Fibroblast of skin of left quadriceps (primary cell): ENCODE measurements at places on chromosomes 11 and 22.

DNA sequence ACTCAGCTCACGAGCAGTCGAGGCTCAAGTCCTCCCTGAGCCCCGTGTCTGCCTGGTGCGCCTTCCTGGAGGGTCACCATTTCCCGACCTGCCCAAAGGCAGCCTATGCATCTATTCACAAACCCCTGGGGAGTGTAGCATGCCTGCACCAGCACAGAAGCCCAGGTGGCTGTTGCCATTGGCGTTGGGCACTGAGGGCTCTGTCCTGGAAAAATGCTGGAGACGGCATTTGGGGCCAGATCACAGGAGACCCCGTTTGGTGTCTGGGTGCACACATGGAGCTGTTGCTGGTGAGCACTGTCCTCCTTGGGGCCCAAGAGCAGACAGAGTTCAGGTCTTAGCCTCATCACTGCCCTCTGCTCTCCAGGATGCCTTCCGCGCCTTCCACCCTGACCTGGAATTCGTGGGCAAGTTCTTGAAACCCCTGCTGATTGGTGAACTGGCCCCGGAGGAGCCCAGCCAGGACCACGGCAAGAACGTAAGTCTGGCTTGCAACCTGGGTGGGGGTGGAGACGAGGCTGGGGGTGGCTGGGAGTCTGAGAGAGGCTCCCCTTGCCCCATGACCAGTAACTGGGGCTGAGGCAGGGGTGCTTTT is 9.4 kb downstream of the FADS2 start:
- no peak for DNase-seq

DNA sequence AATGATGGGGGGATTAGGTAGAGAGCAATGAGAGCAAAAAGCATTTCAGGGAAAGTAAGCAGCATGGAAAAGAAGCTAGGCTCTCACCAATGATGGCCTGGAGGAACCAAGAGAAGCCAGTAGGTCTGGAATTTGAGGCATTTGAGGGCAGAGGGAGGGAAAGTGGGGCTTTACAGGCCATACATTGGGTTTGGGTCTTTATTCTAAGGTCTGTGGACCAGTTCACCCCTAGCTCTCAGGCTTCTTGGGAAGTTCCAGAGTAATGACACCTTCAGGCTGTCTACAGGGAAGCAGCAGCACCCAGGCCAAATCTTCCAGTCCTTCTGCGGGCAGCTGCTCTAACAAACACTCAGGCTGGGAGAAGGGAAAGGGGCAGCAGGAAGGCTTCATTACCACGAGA is 29.4 kb downstream of the ARFGAP2 start:
- DNase-seq, result no peak

DNA sequence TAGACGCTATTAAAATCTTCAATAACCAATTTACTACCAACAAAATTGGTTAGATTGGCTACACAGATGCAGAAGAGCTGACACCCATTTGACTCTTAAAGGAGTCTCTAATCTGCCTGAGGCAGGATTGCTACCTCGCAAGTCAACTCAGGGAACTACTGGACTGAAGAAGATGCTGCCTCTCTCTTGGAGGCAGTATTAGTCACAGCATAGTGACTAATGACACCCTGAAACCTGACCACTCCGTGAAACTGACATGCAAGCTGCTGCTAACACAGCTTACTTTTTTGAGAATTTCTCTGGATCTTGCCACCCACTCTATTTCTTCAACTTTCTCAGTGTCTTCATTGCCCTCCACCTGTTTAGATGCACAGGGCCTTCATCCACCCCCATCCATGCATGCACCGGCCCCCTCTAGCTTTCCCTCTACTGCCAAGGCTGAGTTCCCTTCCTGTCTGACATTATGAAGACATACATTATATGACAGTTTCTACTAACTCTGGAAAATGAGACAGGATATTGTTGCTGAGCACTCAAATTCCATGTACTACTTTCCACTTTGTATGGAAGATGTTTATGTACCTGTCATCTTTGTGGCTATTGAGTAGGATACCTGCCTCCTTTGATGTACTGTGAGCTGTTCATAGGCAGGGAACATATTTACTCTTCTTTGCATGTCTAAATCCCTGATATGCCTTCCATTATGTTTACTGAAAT is 183.2 kb downstream of the MSANTD4 start:
- peak; percentile 9 for DNase-seq

GRCh38 chr11:86873573-86874083 is 73.3 kb downstream of the PRSS23 start:
- DNase-seq, result no peak

DNA sequence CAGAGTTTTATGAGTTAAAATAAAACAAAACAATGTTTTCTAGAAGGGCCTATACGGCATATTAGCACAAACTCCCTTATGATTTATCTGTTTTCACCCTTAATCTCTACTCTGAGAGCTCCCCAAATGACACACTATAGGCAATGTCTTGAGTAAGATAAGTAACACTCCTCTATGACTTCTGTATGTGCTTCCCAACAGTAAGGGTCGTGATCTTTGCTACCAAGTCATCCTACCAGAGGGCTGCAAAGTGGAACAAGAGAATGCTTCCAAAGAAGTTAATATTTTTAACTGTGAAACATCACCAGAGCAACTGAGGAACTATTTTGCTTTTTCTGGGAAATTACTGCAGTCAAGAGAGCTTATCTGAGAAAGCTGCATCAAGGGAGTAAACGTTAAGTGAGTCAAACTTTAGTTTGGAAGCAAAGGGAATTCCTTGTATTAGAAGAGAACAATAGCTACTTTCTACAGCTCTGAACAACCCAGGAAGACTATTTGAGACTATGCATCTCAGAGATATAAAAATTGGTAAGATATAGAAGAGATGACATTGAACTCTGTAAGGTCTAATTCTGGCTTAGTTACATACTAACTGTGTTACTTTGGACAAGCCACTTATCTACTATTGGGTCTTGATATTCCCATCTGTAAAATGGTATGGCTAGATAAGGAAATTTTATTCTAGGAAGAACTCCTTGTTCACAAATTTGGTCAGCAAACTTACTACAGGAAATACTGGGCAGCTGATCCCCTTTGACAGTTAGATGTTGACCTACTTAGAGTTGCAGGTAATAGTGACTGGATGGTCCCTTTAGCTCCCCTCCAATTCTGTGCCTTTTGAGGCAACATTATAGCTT is 43.7 kb upstream of the CCDC34 start:
- no peak for DNase-seq

DNA sequence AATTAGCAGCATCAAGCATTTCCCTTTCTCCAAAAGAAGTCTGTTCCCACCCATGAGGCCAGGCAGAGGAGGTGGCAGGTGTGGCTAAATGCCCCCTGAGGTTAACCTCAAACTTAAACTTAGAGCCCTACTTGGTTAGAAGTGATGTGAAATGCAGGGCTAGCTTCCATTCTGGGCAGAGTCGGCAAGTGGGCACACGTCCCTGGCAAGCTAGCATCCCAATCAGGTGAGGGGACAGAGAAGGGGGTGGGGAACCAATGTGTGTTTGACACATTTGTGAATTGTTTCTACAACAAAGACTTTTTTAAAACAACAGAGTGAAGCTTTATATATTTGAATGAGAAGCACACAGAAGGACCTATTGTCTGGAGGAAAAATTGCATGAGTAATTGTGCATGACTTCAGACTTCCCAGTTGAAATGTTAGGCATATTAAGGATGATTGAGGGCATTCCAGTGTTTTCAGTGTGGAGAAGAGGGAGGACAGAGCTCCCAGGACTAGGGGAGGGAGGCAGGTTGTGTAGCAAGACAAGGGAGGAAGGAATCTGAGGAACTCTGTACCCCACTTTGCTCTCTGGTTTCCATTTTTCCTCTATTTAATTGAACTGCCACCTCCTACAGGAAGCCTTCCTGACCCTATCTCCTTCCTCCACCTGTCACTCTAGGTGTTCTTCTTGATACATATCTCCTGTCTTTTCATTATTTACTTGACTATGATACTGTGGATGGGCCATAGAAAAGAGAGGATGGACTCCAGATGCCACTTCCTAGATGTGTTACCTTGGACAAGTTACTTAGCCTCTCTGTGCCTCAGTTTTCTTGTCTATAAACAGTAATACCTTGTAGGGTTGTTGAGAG is 83.3 kb upstream of the PICALM start:
- peak; percentile 31 for DNase-seq

DNA sequence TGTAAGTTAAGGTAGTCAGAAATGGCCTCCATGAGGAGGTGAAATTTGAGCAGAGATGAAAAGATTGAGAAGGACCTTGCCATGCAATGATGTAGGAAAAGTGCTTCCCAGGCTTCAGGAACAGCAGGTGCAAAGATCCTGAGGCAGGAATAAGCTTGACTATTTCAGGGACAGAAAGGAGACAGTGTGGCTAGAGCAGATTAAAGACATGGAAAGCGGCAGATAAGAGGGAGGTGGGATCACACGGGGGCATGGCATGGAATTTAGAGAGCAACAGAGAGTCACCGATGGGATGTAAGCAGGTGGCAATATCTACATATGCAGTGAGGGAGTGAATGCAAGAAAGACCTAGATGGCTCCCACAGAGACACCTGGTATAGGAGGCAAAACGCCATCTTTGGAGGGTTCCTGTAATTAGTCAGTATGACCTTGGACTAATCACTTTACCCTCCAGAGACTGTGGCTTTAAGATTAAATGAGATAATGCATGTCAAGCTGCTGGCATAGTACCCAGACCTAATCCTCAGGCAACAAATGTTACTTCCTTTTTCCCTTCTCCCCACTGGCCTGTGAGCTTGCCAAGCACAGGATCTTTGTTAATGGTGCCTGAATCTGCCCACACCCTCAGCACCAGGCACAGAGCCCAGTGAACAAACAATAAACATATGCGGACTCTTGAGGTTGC is 24.6 kb upstream of the ACER3 start:
- DNase-seq, result no peak

DNA sequence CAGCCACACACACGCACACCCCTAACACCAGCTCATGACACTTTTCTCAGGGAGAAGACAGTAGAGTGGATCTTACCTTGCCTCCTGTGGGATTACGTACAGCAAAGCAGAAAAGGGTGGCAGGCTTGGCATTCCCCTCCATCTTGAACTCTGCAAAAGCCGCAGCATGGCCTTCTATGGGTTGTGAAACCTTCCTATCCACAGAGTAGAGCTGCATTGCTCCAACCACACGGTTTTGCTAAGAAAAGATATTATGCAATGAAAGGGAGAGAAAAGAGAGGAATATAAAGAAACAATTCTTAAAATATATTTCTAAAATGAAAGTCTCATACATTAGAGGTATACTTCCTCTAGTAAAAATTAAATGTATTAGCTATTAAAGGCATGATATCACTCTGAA is 48.8 kb downstream of the CLTCL1 start:
- DNase-seq, result no peak

GRCh38 chr22:23529166-23530103 is 50.7 kb downstream of the IGLL1 start:
- no peak for DNase-seq

GRCh38 chr22:24421428-24421931 is 5.9 kb upstream of the ADORA2A start:
- DNase-seq, result no peak

DNA sequence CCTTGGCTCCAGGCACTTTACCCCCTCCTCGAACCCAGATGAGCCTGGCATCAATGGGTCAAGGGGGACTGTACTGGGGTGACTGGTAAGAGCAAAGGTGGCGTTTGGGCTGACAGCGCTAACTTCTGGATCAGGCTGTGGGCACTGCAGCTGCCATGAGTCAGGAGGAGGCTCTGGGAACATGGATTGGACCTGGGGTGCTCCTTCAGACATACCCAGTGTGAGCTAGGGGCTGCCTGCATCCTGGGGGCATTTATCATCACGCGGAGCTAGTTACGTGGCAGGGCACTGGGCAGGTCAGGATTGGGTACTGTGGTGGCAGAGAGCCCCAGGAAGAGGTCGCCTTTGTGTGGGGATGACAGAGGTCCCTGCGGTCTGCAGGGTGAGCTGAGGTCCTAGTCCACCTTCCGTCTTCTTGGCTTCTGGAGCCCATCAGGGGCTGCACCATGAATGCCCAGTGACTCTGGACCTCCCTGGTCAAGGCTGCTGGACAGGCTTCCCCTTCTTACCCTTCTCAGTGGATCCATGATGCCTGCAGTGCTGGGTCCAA is 13.1 kb downstream of the GRIK4 start:
- DNase-seq, result no peak

DNA sequence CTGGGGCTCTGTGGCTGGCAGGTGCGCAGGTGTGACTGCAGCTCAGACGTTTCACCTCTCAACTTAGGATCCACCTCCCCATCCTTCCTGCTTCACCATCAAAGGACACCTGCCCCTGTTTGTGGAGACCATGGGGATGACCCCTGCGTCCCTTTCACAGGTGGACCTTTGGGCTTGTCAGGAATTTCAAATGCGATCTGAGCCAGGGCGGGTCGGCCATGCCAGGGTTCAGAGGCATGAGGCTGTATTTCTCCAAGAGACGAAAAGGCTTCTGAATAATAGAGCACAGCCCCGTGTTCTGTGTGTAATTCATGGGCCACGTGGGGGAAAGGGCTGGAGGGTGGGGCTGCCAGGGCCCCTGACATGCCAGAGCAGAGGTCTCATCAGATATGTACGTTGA is 668.0 kb downstream of the BRD1 start:
- no peak for DNase-seq

- peak; percentile 32 for DNase-seq
These were observed 48.2 kb downstream of the MORC2 start for GRCh38 chr22:30920407-30920806.

GRCh38 chr11:93712678-93713077 is 28.6 kb downstream of the TAF1D start:
- no peak for DNase-seq

GRCh38 chr11:128026596-128026995 is 560.8 kb downstream of the ETS1 start:
- peak; percentile 67 for DNase-seq

DNA sequence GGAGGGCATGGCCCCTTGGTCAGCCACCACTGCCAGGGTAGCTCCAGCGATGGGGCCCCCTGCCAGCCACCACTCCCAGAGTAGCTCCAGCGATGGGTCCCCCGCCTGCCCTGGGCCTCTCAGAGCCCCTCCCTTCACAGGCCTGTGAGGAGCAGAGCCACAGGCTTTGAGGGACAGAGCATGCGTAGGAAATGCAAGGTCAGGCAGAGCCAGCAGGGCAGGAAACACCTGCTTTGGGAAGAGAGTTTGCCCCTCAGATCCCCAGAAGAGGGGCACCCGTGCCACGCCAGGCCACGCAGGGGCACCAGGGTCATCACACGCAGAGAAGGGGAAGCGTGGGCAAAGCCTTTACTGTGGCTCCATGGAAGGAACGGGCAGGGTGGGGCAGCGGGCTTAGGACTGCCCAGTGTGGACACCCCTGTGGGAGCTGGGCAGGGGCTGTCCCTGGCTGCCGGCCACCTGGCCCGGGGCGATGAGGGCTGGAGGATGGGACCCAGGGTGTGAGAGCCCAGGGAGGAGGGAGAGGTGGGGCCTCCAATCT is 477.8 kb downstream of the BRD1 start:
- DNase-seq, result no peak

GRCh38 chr11:1062075-1062820 is 12.4 kb upstream of the MUC2 start:
- DNase-seq, result no peak

DNA sequence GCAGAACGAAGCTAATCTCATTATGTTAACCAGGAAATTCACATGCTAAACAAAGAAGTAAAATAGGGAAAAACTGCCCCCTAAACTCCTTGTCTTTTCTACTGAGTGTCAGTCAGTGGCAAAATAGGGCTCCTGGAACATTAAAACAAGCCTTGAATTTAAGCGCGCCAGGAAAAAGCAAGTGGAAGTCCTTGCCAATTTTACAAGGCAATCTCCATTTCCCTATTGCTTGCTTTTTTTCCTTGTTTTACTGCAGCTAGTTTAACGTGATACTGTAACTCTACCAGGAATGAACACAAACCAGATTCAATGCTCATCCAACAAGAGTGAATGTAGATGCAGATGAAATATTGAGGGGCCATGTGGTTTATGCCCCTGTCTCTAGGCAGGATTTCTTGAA is 28.1 kb upstream of the KIRREL3 start:
- no peak for DNase-seq

- no peak for DNase-seq
These were observed 143.0 kb upstream of the PDGFD start for GRCh38 chr11:104306862-104307474.
